AG04449 (cell line): ENCODE measurements at places on chromosomes 6 and 20.

- no peak for DNase-seq
Observed at GRCh38 chr6:93915961-93916360, 496.6 kb upstream of the EPHA7 start.

- DNase-seq, result no peak
Observed at GRCh38 chr20:25279403-25279802, 31.5 kb downstream of the PYGB start.

DNA sequence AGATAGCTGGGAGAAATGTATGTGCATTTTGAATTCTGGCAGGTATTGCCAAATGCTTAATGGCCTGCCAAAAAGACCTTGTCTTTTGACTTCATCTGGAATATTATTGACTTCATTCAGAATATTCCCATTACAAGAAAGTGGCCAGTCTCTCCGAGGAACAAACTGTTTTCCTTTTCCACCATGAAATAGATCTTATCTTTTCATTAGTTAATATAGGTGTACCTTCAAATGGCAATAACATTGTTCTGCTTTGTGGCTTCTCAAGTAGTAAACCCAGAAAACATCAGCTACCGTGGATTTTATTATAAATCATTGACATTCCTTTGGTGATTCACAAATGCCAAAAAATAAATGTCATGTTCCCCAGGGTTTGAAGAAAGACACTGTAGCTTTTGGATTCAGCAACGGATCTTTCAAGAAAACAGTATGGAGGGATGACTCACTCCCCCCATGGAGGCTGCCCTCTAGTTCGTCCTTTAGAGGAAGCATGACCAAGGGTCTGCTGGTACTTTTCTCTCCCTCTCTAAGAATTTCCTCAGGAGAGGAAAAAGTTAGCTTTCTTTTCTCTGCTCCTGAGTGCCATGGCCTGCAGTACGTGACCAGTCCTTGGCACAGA is 1.1 kb upstream of the RNF182 start:
- DNase-seq, result peak; percentile 19

DNA sequence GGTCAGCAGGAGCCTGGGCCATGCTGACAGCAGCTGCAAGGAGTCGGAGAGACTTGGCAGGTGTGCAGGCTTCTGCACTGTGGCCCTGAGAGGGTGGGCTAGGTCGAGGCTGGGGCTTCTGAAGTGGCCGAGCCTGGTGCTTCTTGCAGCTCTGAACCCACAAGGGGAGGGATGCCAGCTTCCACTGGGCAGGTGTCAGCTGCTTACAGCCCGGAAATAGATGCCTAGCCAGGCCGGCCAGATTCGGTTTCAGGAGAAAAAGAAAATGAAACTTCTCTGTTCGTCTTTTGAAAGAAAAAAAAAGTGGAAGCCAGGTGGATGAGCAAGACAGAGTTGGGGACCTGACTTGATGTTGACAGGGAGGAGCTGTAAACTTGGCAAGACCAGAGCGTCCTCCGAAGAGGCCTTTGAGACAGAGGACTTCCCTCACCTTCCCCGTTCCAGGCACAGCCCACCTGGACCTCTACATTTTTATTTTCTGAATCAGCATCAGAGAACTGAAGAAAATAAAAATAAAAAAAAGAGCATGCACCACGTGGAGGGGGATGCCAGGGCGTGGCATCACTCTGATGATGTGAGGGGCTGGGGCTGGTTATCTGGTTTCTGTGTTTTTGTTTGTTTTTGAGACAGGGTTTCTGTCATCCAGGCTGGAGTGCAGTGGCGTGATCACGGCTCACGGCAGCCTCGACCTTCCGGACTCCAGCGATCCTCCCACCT is at the start of gene ZBP1:
Gene ZBP1, minus strand, starts transcription at position 153 of the 717 bp plus-strand sequence. Its CDS starts 131 bp downstream, at position 22.
- no peak for DNase-seq

DNA sequence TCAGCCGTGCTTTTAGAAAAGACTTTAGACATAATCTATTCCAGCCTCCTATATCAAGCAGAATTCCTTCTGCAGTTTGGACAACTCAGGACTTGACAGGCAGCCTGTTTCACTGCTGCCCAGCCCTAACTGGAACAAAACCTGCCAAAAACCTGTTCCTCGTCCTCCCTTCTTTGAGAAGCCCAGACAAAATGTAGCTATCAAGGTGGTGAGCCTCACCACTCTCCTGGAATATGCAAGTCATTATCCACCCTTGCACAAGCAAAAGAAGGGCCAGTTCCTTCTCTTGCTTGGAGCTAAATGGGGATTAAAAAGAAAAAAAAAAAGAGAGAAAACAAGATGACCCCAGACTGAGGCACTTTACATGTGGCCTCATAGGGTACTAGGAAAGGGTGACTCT is 64.2 kb downstream of the TFAP2A start:
- DNase-seq, result no peak

GRCh38 chr6:119142041-119142440 is 63.6 kb upstream of the FAM184A start:
- DNase-seq, result no peak

GRCh38 chr6:23713211-23713610 is 412.8 kb upstream of the NRSN1 start:
- no peak for DNase-seq

GRCh38 chr6:111050261-111051023 is 36.9 kb upstream of the SLC16A10 start:
- DNase-seq, result no peak

DNA sequence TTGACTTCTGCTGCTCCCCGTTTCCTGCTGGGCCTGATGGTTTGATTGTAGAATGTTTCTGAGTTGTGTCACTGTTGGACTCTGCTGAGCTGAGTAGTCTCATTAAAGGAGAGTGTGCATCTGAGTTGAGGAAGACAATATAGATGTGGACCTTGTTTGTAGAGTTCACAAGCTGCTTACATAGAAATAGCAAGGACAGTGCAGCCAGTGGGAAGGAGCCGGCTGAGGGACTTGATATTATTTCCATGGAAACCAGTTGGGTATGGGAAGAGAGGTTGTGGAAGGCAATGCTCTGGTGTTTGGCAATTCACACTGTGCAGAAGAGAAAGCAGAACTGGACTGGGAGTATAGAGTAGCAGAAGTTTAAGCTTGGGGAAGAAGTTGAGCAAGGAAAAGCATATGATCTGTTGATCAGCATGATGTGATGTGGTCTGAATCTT is 14.8 kb downstream of the IGF2R start:
- DNase-seq, result no peak

DNA sequence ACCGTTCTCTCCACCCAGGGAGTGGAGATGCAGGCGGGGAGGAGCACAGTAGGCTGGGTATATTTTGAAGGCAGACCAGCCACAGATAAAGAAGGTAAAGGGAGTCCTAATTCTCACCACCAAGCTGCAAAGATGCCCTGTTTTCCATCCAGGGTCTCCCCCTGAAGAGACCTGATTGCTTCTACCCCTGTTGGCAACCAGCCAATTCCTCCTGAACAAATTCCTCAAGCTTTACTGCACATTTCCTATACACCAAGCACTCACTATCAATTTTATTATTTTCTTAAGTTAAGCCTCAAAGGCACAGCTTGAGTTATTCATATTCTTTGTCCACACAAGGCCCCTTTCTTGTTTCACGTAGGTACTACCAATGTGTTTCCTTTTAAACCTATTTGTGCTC is 214.4 kb downstream of the EYA2 start:
- DNase-seq, result no peak

DNA sequence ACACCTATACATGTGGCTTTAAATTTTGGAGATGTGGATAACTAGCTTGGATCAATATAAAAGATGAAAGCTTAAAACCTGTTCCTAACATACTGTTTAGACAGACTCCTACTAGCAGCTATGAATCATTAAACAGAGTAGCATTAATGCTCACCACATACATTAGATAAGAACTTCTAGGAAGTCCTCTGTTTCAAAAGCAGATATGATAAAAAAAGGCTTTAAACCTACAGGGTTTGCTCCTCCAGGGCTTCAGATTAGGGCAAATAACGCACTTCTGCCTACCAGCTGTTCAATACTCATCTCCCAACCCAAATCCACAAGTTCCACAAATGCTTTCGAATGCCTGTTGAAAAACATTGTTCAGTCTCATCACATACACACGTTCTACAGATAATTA is 1.5 kb downstream of the REPS1 start:
- no peak for DNase-seq

GRCh38 chr20:58550275-58551059 is 35.3 kb upstream of the APCDD1L start:
- peak; percentile 85 for DNase-seq

DNA sequence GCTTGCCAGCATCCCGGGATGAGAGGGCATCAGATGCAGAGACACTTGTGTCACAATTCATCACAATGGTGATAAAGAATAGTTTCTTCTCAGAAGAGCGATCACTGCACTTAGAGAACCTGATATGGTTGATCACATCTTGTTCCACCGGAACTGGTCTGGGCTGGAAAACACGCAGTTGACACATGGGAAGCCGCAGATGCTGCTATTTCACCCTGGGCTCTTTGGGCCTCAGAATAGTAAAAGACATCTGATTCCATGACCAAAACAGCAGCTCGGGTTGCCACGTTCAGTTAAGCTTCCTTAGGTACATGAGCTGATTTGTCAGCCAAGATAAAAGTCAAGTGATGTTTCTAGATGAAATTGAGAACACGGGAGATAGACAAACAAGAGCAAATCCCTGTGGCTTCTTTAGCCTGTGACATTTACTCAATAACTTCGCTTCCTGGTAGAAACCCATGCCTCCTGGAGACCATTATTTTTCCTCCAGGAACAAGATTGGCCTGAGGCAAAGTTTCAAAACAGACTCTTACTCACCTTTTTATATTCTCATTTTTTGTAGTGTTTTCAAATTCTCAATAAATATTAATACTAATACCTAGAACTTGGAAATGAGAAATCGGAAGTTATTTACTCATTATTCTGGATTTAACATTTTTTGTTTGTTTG is 59.4 kb downstream of the TRMT6 start:
- no peak for DNase-seq

DNA sequence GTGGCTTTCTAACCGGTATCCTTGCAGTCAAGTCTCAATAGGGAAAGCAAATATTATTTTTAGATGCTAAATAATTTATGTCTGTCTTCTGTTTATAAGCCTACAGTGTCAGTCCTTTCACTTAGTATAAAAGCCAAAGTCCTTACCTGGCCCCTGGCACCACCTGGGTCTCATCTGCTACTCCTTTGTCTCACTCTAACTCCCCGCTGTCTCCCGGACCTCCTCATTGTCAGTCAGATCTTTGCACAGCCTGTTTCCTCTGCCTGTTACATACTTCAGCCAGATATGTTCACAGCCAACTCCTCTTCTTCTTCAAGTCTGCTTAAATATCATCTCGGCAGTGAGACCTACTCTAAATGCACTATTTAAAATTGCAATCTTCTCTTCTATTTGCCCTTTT is 84.2 kb downstream of the THEMIS start:
- DNase-seq, result no peak

- DNase-seq, result no peak
Observed at GRCh38 chr6:24016286-24016685, 109.7 kb upstream of the NRSN1 start.

GRCh38 chr20:43542161-43542560 is 16.7 kb upstream of the SGK2 start:
- no peak for DNase-seq

DNA sequence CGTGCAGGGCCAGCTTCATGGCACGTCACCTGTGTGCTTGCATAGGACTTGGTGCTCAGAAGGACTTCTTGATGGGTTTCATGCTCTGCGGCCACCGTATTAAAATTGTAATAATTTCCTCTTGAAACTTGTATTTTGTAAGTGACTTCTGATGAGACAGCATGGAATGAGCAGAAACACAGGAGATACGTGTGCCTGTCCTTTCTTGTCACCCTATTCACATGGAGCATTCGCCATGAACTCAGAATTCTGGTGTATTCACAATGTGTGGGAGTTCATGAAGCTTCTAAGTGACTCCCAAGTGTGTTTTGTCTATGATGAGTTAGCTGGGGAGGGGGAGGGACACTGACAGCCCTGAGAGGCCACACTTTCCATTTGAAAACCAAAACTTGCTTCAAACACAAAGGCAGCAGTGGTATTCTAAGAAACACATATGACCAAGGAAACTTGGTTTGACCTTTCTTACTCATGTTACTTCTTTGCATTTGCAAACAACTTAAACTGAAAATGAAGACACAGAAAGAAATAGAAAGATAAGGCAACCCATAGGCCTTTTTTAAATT is 92.1 kb upstream of the NEDD9 start:
- no peak for DNase-seq

DNA sequence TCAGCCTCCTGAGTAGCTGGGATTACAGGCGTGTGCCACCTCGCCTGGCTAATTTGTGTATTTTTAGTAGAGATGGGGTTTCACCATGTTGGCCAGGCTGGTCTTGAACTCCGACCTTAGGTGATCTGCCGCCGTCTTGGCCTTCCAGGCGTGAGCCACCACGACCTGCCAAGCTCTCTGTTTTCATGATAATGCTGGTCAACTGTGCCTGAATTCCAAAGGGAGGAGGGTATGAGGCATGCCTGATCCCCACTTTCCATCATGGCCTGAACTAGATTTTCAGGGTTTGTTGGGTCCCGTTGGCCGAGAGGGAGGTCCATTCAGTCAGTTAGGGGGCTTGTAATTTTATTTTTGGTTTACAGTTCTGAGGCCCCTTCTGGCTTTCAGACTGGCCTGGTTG is 28.0 kb upstream of the ANGPT4 start:
- DNase-seq, result no peak

DNA sequence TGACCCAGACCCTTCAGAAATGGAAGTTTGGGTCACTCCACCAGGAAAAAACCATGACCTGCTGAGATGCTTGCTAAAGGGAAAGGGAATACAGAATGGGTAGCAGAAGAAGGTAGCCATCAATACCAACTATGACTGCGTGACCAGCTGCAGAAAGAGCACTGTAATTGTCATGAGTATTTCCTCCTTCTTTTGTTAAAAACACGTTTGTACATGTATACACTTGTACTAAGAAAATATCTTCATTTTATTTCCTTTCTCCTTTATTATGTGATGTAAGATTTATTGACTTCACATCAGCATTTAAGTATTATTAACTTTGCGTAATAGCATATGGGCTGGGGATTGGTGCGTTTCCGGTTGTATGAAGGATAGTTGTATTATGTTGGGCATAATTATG is 12.6 kb upstream of the MUC21 start:
- no peak for DNase-seq

DNA sequence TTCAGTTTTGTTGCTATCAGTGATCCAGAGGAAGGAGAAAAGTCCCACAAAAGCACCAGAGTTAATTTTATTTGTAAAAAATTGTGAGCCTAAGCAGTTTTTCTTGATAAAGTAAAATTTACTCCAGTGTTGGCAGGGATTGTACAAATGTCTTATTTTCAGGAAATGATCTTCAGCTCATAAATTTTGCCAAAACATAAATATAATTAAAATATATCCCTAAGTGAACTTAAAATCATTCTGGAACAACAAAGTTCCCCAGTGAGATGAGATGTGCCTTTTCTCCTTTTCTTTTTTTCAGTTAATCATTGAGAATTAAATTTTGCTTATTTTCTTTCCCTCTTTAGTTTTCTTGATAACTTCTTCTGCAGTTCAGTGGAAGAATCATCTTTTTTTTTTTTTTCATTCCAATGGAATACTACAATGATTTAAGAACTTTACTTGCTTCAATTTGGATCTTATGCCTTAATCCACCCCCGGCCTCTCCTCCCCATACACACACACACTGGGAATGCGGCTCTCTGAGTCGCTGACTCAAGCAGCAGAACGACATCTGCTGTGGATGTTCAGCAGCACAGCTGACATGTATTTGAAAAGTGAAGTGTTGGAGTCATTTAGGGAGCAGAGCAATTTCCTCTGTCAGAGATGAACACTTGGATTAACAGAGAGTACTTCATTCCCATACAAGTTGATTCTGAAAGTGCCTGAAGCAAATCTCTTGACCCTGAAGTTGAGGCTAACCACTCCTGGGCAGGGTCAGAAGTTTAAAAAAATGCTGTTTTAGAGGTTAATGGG is 27.7 kb upstream of the LAMA4 start:
- DNase-seq, result peak; percentile 80

- no peak for DNase-seq
Observed at GRCh38 chr6:135170238-135170637, 10.9 kb upstream of the MYB start.

- DNase-seq, result no peak
Observed at GRCh38 chr6:48844696-48845095, 618.4 kb downstream of the MMUT start.
